ENCODE measurements at places on chromosomes 12 and 14.

GRCh38 chr12:118448341-118448740, 72.0 kb downstream of the SUDS3 start:
- H3K4me1 ChIP-seq = no peaks in the 10 kb centered on the region
- H3K27ac ChIP-seq = no peak overlapping the region
- H3K4me3 ChIP-seq = no peak overlapping the region
- no peaks in the 10 kb centered on the region for H3K36me3 ChIP-seq
- H3K27me3 ChIP-seq = no peaks in the 10 kb centered on the region

- H3K4me3 ChIP-seq = no peak overlapping the region
- no peak overlapping the region for H3K27ac ChIP-seq
- no peaks in the 10 kb centered on the region for H3K4me1 ChIP-seq
- H3K36me3 ChIP-seq = no peaks in the 10 kb centered on the region
- DNase-seq = no peak
Measured at GRCh38 chr12:44127966-44128710, 292.3 kb downstream of the TMEM117 start.

- DNase-seq = no peak
- no peaks in the 10 kb centered on the region for H3K4me1 ChIP-seq
- no peak overlapping the region for H3K4me3 ChIP-seq
Measured at GRCh38 chr12:114894076-114894475, 210.1 kb upstream of the TBX3 start.

GRCh38 chr14:55448141-55448614, 7.8 kb upstream of the TBPL2 start:
- H3K4me1 ChIP-seq = no peaks in the 10 kb centered on the region
- no peak for DNase-seq
- no peak overlapping the region for H3K27ac ChIP-seq
- H3K27me3 ChIP-seq = no peaks in the 10 kb centered on the region

DNA sequence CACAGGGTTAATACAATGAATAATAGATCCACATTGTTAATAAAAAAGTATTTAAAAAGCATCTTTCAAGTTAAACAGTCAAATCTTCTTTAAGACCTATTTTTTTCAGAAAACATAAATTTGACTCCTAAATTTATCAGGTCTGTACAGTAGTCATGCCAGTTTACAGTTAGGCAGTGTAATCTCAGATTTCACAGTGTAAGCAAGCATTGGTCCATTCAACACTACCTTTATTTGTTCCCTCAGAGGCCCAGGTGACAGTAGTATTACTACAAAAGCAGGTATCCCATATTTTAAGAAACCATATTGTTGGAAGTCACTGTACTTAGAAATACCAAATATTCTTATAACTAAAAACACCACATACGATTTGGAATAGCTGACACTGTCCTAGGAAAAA, 6.1 kb downstream of the ATP2B1 start:
- no peak overlapping the region for H3K4me3 ChIP-seq
- H3K27me3 ChIP-seq = no peaks in the 10 kb centered on the region
- H3K4me1 ChIP-seq = peaks cover 12% of the 10 kb centered on the region

DNA sequence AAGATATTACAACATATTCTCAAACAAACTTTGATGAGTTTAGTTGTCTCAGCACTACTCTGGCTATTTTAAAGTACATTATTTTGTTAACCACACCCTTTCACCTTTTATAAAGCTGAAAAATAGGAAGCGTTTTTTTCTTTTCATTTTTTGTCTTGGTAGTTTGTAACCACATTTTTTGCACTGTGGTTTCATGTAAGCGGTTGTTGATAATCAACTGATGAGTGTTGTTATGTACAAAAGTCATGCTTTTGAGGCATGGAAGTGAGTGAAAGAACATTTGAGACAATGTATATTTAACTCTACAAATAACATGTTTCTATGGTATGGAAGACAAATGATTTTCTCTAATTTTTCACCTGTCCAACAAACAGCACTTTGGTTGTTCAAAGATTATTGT, 52.1 kb upstream of the ATP2B1 start:
- no peak overlapping the region for H3K27ac ChIP-seq
- no peaks in the 10 kb centered on the region for H3K4me1 ChIP-seq
- no peak for DNase-seq
- H3K36me3 ChIP-seq = no peaks in the 10 kb centered on the region
- no peaks in the 10 kb centered on the region for H3K27me3 ChIP-seq

DNA sequence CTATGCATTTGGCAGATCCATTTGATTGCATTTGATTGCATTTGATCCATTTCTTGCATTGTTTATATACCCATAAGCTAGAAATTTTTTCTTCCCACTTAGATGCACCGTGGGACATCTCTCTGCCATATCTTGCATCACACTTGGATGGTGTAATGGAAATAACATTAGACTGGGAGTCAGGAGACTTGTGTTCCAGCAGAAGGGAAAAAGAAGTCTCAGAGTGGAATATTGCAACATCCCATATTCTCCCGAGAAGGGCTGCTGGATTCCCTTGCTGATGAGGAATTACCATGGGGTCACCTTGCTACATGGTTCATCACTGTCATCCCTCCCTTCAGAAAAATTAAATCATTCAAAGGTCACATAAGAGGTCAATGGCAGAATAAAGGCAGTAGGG, 78.1 kb downstream of the KSR2 start:
- H3K4me1 ChIP-seq = no peaks in the 10 kb centered on the region
- H3K27me3 ChIP-seq = no peaks in the 10 kb centered on the region

GRCh38 chr14:96902004-96902403, 104.8 kb downstream of the VRK1 start:
- H3K36me3 ChIP-seq = no peaks in the 10 kb centered on the region
- no peak overlapping the region for H3K4me3 ChIP-seq
- H3K4me1 ChIP-seq = no peaks in the 10 kb centered on the region
- no peak overlapping the region for H3K27ac ChIP-seq
- no peaks in the 10 kb centered on the region for H3K27me3 ChIP-seq

DNA sequence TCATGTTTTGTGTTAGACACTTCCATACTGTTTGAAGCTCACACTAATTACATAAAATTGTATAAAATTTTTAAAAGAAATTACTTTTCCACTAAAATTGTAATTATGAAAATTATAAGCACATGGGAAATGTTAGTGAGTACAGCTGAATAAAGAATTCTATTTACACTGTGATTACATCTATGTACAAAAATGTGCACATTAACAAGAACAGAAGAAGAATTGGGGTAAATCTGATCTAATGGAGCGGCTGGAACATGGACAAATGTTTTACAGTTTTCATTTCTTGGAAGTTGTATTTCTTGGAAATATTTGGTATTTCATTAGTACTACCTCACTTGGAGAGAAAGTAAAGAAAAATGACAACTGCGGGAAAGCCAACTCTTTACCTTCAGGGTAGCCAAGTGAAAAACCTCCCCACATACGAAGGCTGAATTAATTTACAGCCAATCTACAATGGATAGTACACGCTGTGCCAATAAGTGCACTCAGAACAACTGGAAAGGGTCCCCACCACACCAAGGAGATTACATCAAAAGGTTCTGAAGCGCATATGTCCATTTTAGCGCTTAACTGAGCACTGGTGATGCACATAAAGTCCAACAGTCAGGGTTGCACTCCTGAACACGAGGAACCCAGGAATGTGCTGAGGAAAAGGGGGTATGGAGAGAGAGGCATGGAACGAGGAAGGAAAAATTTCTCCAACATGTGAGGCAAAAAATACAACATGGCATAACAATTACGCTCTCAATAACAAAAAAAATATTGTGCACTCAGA, 17.5 kb downstream of the MED13L start:
- no peak overlapping the region for H3K27ac ChIP-seq
- H3K4me3 ChIP-seq = no peak overlapping the region
- H3K27me3 ChIP-seq = no peaks in the 10 kb centered on the region
- peaks cover 6% of the 10 kb centered on the region for H3K4me1 ChIP-seq
- DNase-seq = no peak
- no peaks in the 10 kb centered on the region for H3K36me3 ChIP-seq

DNA sequence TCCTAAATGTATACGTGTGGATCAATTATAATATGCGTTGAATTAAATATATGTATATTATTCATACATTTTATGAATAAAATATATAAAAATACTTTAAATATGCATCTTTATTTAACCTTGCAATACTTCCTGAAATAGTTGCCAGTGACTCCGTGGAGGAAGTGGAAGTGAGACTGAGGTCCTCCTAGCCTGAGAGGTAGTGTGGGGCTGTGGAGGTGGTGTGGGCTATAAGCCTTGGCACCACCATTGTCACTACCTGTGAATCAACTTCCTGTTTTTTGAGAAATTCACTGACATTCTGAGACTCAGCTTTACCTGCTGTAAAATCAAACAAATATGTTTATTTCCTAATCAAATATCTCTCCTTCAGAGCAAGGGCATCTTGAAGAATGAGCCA, 514.2 kb downstream of the VRK1 start:
- no peak overlapping the region for H3K4me3 ChIP-seq
- no peaks in the 10 kb centered on the region for H3K36me3 ChIP-seq
- H3K27me3 ChIP-seq = no peaks in the 10 kb centered on the region
- no peak overlapping the region for H3K27ac ChIP-seq
- no peaks in the 10 kb centered on the region for H3K4me1 ChIP-seq

DNA sequence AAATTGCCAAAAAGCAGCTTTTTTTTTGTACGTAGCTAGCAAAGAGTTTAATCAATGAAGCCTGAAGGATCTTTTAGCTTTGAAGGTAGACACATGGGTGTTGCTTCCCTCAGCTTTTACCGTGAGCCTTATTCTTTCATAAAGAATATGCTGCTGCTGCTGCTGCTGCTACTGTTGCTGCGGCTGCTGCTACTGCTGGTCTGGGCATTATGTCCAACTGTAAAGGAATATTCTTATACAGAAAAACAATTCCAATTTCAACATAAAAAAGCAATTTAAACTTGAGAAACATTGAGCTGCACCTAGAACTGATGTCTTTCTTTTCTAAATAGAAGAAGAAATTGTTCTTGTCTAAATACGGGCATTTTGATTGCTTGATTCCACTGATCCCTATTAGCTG, 38.9 kb upstream of the PPP1R12A start:
- DNase-seq = no peak
- H3K36me3 ChIP-seq = no peaks in the 10 kb centered on the region
- no peaks in the 10 kb centered on the region for H3K4me1 ChIP-seq
- H3K27ac ChIP-seq = no peak overlapping the region
- no peaks in the 10 kb centered on the region for H3K27me3 ChIP-seq
- no peak overlapping the region for H3K4me3 ChIP-seq

DNA sequence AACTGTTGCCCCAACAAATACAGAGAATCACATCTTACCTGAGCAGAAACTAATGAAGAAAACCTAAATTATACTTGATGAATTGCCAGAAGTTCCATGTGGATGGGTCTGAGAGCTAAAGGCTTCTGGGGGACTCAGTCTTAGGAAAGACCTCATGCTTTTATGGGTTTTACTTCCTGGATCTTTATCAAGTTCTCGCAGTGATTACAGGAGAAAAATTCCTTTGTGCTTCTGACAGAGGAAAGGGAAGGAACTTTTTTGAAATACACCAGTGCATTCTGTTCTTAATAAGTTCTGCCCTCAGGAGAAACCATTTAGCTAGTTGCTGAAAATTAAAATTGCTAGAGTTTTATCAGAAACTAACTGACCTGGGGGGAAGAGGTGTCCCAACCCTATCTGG, 203.9 kb upstream of the KITLG start:
- no peak for DNase-seq
- no peaks in the 10 kb centered on the region for H3K4me1 ChIP-seq
- no peak overlapping the region for H3K27ac ChIP-seq
- no peak overlapping the region for H3K4me3 ChIP-seq

DNA sequence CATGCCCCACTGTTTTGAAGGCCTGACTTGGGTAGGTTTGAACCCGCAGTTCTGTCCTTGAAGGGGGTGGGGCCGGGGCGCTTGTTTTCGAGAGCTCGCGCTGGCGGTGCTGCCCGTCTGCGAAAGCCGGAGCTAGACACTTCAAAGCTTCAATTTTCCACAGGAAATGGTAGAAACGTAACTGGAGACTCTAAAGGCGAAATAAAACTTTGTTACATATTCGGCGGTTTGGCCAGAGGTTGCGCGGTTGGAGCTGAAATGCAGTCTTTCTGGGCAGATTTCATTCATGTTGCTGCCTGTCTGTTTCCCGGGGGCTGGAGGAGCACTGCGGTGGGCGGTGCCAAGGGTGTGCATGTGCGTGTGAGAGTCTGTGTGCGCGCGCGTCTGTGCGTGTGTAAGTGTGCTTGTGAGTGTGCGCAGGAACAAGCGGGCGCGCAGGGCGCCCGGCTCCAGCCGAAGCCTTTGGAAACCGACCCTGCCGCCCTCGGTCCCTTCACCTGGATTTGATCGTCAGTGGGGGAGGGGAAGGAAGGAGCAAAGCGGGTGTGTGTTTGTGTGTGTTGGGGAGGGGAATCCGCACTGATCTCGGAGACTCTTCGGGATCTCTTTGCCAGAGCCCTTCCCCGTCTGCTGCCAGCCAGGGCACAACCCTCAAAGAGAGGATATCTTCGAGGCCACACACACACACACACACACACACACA, 227.7 kb upstream of the CRY1 start:
- no peak overlapping the region for H3K27ac ChIP-seq
- no peak for DNase-seq
- no peaks in the 10 kb centered on the region for H3K36me3 ChIP-seq
- H3K4me3 ChIP-seq = no peak overlapping the region

- H3K4me1 ChIP-seq = no peaks in the 10 kb centered on the region
- no peaks in the 10 kb centered on the region for H3K27me3 ChIP-seq
- H3K36me3 ChIP-seq = no peaks in the 10 kb centered on the region
- H3K4me3 ChIP-seq = no peak overlapping the region
- no peak overlapping the region for H3K27ac ChIP-seq
Measured at GRCh38 chr12:12665194-12665593, 30.8 kb downstream of the GPR19 start.

DNA sequence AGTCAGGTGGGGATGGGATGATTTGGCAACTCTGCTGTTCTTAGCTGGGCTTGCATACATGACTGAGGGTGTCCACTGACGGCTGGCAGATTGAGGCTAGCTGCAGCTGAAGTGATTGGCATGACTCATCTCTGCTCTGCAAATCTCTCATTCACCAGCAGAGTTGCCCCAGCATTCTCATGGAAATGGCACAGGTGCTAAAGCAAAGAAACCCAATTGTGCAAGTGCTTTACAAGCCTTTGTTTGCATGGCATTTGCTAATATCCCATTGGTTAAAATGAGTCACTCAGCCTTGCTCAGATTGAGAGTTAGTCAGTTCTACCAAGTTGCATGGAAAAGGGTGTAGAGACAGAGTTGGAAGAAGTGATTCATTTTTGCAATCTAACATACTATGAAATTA, 389.7 kb upstream of the FAR2 start:
- H3K4me3 ChIP-seq = no peak overlapping the region
- no peaks in the 10 kb centered on the region for H3K36me3 ChIP-seq
- DNase-seq = no peak
- H3K27ac ChIP-seq = no peak overlapping the region
- H3K4me1 ChIP-seq = no peaks in the 10 kb centered on the region
- no peaks in the 10 kb centered on the region for H3K27me3 ChIP-seq
